ENCODE measurements at places on chromosomes 1 and 21.

DNA sequence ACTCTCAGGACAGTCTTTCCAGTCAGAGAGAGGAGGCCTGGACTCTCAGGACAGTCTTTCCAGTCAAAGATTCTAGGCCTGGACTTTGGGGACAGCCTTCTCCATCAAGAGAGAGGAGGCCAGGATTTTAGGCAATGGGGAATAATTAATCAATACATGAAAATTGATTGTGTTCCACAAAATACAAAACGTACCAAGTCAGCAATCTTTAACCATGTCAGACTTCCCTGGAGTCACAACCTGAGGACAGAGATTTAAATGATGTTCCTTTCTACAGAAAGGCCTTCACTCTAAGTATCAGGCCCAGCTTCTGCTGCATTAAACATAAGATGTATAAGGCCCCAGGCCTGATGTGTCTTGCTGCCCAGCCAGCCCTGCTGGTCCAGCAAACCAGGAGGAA is 27.0 kb upstream of the GPR157 start:
- no peak for DNase-seq

- DNase-seq, result peak; percentile 19
Measured at GRCh38 chr1:193185901-193186731, at the start of gene B3GALT2. Gene B3GALT2 (minus strand): TSS chr1:193186613. CDS start chr1:193181562, 5,051 bp downstream.

GRCh38 chr1:163928069-163928468 is 606.3 kb downstream of the NUF2 start:
- no peak for DNase-seq

- DNase-seq, result no peak
Measured at GRCh38 chr21:33368124-33368523, 35.1 kb upstream of the IFNGR2 start.

DNA sequence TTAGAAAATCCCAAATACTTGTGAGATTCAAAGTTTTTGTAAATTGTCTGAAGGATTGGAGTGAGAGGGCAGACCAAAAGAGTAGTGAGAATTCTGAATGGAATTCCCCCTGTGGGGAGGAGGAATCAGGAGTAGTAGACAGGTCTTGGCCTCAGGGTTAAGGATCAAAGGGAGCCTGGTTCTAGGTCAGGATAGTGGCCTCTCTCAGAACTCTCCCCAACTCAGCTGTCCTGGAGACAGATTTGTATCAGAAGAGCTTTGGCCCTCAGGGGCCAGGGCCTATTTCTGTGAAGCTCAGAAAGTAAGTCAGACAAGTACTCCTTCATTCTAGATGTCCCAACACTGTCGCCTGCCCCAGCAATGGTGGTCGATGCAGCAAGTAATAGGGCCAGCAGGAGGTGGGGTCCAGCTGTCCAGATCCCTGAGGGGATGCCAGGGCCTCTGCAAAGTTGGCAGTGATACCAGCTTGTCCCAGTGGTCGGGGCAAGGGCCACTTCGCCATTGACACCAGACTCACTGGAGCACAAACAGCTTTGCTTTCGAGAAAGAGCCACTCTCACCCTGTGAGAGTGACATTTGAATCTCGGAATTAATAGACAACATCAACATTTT is 115.2 kb downstream of the SLC25A24 start:
- no peak for DNase-seq

DNA sequence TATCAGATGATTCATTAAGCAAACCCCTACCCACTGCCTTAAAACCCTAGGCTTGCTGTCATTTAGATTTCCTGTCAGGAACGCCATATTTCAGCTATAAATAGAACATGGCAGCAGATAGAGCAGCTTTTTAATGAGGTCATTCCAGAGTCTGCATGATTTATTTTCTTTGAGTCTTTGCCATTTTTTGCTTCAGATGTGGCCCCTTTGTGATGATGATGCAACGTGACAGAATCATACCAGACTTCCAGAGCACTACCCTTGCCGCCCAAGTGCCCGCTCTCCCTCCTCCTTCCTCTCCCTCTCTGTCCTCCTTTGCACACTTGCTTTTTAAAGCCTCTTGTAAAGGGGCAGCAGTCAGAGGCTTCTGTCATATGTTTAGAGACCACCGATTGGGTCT is 55.5 kb upstream of the TRIM67 start:
- DNase-seq, result no peak

DNA sequence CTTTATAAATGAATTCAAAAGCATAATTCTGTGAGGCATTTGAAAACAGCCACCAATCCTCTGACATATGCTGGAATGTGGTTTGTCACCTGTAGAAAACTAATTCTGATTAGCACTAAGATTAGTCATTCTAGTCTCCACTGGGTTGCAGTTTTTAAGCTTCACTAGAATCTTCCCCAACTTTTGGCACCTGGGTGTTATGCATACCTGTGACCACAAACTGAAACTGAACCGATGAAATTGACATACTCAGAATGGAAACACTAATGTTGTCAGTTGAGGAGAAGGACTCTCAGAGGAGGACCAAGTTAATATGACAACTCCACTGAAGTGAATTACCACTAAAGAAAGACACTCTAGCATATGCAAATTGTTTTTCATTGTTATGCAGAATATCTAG is 285.8 kb upstream of the NEGR1 start:
- DNase-seq, result no peak

DNA sequence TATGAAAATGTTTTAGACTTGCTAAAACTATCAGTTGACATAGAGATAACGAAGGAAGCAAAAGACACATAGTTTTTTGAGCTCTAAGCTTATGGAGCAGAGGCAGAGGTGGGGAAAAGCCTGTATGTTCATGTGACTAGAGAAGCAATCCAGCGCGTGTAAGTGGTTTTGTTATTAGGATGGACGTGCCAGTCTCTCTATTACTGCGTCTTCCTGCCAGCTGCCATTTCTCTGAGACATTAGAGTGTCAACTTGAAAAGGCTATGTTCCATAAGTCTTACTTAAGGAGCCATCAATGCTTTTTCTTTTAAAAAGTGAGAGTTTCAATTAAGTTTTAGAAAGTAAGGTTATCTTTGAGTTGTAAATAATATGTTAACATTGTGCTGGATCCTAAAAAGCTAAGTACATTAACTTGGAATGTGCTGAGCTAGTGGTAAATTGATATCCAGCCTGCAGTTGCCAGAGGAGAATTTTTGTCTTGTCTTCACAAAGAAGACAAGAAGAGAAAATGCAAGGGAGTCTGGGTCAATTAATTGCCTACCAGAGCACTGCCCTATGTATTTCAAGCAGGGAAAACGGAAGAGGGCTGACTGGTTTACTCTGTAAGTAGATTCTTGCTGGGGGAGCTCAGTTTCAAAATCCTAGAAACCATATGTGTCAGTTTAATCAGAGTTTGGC is 161.8 kb upstream of the B3GALT2 start:
- no peak for DNase-seq

All from SK-N-SH (cell line).